ENCODE measurements at places on chromosomes 12 and 14.
A peak's percentile ranks its signal among the peaks of the same experiment; 100 is the strongest.

- peak; percentile 21 for DNase-seq
Observed at GRCh38 chr14:71932229-71932981, at the start of gene RGS6. TSS of gene RGS6 (plus strand) at chr14:71932429.

GRCh38 chr12:42144158-42144407, 591 bp downstream of the GXYLT1 start:
- no peak for DNase-seq

DNA sequence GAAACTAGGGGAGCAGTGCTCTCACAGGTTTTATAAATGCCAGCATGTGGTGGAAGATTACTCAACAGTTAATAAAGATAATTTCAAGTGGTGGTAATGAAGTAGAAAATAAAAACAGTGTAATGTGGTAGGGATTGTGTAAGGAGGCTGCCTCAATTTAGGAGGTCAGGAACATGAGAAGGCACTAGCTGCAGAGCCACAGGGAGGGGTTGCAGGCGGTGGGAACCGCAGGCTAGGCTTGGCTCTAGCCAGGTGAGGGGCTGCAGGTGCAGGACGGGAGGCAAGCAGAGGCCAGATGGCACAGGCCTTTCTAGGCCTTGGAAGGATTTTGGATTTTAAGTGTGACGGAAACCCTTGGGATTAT, 768 bp downstream of the METTL25 start:
- DNase-seq, result no peak

- no peak for DNase-seq
Observed at GRCh38 chr12:93960521-93960920, 187.9 kb upstream of the PLXNC1 start.

DNA sequence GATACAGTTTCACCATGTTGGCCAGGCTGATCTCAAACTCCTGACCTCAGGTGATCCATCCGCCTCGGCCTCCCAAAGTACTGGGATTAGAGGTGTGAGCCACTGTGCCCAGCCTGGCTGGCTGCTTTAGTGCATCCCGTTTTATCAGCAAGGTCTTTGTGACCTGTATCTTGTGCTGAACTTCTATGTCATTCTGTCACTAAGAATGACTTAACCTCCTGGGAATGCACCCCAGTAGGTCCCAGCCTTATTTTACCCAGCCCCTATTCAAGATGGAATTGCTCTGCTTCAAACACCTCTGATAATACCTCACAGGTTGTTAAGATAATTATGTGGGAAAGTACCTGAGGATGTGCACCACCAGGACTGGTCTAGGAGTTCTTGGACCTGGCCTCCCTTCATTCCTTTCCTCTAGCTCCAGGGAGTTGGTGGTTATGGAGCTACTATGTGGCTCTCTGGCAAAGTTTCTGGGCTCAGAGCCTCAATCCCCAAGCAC, 26.1 kb upstream of the JPH4 start:
- no peak for DNase-seq

DNA sequence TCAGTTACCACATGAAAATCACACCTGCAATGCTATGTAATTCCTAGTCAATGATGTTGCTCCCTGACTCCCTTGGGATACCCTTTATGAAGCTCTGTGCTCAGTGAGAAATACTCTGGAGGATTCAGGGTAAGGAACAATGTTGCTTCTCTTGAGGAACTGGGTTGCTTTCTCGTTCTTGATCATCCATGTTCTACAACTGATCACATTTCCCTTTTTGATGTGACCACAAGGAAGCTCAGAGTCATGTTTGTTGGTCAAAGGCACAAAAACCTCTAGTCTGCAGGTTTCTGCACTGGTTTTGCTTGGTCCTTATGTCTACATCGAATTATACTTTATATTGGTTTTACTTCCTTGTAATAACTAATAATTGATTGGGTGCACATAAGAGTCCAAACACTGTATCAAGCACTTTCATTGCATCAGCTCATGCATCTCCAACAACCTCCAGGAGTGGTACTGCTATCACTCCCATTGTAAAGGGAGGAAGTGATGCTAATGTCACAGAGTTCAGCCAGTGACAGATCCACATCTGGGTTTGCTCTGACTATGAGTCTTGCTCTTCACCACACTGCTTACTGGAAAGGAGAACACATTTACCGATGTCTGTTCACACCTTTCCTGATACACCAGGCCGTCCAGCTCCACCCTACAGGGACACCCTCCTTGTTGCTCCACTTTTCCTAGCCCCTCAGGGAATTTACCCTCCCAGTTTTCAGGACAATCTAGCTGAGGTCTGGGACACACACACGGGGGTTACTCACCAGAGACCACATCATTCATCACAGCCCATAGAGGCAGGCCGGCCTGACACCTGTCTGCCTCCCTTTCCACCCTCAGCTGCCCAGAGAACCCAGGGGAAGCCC, 41.0 kb downstream of the CMKLR1 start:
- no peak for DNase-seq

GRCh38 chr12:100544165-100544564, 29.3 kb upstream of the GAS2L3 start:
- no peak for DNase-seq

DNA sequence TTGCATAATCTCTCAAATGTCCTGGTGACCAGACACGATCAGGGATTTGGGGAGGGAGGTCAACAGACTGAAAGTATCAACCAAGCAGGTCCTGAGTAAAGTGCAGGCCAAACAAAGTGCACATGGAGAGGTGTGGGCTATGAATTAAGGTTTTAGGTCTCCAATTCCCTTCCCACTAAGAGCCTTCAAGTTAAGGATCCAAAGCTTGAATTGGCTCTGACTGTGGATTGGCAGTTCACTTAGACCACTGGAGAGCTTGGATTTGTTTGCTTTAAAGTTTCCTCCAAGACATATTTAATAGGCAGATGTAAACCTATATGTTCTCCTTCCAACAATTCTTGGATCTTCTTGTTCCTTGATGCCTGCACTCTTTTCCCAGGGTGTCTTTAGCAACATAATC, 129.6 kb upstream of the IGF1 start:
- no peak for DNase-seq

DNA sequence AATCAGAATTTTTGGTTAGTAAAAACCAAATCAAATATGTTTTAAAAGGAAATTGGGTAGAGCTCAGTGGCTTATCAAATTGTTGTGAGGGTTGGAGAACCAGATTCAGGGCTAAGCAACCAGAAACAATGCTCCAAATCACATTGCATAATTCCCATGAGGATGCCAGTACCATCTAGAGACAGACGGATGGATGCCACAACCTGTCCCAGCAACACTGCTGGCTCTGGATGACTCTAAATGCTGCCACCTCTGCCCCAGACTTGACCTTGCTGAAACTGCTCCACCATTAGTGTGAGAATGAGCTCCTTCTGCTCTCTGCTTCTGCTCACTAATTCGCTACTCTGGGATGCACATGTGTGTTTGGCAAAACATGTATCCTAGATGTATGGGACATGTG, 43.9 kb downstream of the FRS2 start:
- no peak for DNase-seq

- no peak for DNase-seq
Observed at GRCh38 chr14:90091393-90091792, 29.6 kb downstream of the KCNK13 start.

DNA sequence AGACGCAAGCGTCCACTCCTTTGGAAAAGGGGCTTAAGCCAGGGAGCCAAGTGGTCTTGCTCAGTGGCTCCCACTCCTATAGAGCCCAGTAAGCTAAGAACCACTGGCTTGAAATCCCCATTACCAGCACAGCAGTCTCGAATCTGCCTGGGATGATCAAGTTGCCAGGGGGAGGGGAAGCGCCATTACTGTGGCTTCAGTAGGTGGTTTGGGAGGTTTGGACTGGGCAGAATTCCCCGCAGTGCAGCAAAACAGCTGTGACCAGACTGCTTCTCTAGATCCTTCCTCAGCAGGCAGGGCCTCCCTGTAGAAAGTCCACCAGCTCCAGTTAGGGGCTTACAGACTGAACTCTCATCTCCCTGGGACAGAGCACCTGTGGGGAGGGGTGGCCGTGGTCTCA, 115.4 kb downstream of the TMEM117 start:
- DNase-seq, result no peak

- DNase-seq, result no peak
Observed at GRCh38 chr12:20620261-20620660, 74.9 kb upstream of the SLCO1C1 start.

GRCh38 chr14:72736786-72737559, 156.9 kb downstream of the DPF3 start:
- DNase-seq, result no peak

- DNase-seq, result no peak
Observed at GRCh38 chr12:114776731-114777442, 92.9 kb upstream of the TBX3 start.

GRCh38 chr12:67526129-67526528, 122.4 kb upstream of the DYRK2 start:
- no peak for DNase-seq

GRCh38 chr14:73250781-73251500, 13.6 kb downstream of the PAPLN start:
- no peak for DNase-seq

- DNase-seq, result no peak
Observed at GRCh38 chr12:77999074-77999715, 168.5 kb downstream of the NAV3 start.

- DNase-seq, result no peak
Observed at GRCh38 chr12:105292705-105293104, 37.8 kb upstream of the C12orf75 start.

- no peak for DNase-seq
Observed at GRCh38 chr14:71491931-71492330, 440.3 kb upstream of the RGS6 start.

- no peak for DNase-seq
Observed at GRCh38 chr12:52060498-52061177, 9.1 kb upstream of the ATG101 start.

DNA sequence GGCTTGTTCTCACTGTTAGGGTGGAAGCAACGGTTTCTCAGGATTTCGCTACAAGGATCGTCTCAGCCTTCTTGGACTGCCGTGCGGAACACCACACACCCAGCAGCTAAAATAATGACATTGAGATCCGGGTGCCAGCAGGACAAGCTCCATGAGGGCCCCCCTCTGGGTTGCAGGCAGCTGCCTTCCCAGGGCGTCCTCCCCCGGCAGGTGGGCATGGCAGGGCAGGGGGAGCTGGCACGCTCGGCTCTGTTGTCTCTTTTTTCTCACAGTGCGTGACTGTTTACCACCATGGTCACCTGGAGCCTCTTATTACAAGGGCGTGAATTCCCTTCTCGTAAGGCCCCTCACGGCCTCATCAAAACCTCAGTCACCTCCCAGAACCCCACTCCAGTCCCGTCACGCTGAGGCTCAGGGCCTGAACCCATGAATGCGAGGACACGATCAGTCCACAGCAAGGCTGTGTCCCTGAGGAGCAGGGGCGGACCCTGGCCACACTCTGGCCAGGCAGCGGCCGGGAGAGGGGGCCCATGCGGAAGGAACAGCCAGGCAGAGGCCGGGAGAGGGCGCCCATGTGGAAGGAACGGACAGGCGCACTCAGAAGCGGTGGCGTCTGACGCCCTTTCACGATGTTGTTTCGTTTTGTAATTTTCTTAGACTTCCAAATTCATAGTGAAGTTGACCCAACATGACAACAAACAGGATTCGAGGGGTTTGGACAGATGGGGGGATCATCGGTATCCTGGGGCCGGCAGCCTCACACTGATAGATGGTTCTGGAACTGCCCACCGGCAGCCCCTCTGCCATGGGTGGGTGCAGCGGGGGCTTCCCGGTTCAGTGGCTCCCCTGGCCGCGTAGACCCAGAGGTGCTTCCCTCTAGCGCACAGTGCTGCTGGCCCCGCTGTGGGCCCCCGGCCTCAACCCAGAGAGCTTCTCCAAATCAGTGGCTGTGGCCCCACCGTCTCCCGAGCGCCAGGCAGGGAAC, 10.0 kb downstream of the LRCOL1 start:
- no peak for DNase-seq

DNA sequence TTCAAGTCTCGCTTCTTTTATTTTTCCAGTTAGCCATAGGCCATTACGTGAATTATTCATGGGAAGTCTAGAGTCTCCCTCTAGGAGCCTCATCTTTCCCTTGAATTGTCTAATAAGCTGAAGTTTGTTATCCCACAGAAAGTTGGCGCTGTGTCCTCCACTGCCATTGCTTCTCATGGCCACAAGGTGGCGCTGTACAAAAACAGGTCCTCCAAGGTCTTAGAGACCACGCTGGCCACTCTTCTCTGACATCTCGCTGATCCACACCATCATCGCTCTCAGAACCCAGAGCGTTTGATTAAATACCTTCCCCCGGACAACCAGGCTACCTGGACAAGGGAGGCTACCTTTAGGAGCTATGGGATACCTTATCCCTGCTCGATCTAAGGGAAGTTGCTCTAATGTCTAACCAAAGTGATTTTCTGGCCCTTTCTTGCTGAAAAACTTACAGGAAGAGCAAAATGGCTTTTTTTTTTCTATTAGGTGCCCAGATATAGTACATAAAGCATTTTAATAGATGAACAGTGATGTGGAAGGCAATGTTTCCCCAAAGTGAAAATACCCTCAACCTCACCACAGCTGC, 110.0 kb downstream of the CCDC60 start:
- peak; percentile 6 for DNase-seq

- no peak for DNase-seq
Observed at GRCh38 chr12:124625867-124626675, 58.7 kb upstream of the NCOR2 start.

- no peak for DNase-seq
Observed at GRCh38 chr14:22143363-22143762, 445.7 kb downstream of the DAD1 start.

- no peak for DNase-seq
Observed at GRCh38 chr14:34128665-34129064, 177.8 kb upstream of the EGLN3 start.

GRCh38 chr12:62705846-62706245, 229.1 kb downstream of the PPM1H start:
- DNase-seq, result no peak

DNA sequence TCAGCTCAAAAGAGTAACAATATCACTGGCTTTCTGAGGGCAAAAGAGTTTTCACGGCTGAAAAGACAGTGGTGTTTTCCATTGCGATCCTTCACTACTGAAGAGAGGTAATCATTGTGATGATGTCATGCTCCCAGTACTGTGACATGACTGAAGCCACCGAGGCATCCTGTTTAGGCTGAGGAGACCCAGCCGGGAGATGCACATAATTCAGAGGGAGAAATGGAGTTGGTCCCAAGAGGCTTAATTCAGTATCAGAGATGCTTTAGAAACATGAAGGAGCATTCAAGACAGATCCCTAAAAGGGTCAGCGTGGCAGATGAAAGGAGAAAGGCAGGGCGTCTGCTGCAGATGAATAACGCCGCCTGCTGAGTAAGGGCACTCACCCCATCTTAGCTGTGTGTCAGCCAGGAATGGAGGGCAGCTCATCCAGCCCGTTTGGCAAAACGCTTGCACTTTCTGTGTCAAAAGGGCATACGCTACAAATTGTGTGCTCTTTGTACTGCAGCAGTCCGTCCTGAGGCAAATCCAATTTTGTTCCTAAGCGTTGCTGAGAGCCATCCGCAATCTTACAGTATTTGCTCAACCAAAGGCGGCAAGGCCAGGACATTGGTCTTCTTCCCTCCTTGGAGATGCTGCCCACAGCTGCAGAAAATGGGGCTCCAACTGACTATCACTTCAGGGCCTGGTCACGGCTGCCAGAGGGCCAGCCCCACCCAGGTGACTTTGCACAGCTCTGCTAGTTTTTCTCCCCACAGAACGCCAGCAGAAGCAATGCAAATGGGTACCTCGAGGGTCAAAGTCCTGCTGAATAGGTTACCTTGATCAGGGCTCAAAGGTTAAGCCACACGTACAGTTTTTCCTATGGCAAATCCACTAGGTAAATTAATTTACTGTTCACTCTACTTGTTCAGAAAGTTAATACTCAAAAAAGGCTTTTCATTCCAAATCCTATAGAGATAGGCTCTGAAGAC, 23.5 kb downstream of the CCDC92 start:
- no peak for DNase-seq

Data from stimulated activated CD4-positive, alpha-beta T cell treated with anti-CD3 and anti-CD28 coated beads, TNF-alpha, amount 100 ng/mL, for 24 hours (primary cell).